ENCODE measurements at places on chromosomes 2 and 18.

DNA sequence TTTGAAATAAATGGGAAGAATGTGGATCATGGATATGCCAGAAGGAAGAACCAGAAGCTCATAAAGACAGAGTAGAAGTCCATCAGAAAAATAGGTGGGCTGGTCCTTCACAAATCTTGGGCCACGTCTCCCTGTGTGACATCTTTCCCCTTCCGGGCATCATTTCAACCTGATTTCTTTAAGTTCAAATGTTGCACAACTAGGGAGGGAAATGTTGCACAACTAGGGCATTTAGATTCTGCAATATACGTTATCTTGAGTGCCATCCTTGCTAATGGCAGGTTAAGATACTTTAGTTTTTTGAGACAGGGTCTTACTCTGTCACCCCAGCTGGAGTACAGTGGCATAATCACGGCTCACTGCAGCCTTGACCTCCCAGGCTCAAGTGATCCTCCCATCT, 129.6 kb downstream of the CERS6 start:
- no peak for DNase-seq

DNA sequence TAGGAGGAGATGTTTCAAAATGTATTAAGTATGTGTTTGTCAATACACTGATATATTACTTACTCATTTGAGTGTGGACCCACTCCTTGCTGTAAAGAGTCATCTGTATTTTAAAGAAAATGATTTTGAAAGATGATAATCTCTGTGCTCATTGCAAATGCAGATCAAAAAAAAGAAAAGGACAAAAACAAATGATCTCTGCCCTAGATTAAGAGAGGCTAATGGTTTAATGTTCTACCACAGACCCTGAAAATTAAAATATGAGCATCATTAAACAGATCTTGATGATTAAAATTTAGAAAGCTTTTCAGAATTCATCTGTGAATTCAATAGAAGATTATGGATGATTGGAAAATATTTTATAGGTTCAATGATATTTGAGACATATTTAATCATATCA, 136.5 kb downstream of the CNTNAP5 start:
- no peak for DNase-seq

- no peak for DNase-seq
Measured at GRCh38 chr2:46653539-46653938, 174.2 kb downstream of the TMEM247 start.

- no peak for DNase-seq
Measured at GRCh38 chr2:151760139-151760650, 25.9 kb upstream of the NEB start.

DNA sequence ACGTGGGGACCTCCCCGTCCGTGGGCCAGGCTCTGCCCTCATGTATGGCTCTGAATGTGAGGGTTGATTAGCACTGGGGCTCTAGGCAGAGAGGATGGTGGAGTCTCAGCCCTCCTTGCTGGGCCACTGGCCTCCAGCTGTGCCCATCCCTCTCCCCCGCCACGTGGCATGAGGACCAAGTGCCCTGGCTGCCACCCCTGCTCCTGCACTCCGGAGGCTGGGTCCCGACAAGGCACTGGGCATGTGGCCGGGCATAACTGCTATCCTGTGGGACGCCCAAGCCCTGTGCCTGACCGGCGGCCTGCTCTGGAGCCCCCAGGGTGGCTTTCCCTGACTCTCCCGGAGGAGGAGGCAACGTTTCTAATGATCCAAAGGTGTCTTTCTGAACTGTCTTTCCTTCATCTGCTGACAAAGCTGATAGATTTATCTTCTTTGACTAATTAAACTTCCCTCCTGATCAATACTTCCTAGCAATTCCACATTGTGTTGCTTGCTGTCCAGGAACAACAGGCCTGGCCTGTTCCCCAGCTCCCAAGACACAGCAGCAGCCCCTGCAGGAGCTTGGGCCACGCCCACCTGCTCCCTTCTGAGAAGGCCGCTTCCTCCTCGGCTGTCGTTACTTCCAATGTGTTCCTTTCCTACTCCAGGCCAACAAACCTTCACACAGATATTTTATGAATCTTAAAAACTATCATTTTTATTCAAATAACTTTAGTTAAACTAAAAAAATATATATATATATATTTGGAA, 132.0 kb downstream of the SNTG2 start:
- DNase-seq = no peak

DNA sequence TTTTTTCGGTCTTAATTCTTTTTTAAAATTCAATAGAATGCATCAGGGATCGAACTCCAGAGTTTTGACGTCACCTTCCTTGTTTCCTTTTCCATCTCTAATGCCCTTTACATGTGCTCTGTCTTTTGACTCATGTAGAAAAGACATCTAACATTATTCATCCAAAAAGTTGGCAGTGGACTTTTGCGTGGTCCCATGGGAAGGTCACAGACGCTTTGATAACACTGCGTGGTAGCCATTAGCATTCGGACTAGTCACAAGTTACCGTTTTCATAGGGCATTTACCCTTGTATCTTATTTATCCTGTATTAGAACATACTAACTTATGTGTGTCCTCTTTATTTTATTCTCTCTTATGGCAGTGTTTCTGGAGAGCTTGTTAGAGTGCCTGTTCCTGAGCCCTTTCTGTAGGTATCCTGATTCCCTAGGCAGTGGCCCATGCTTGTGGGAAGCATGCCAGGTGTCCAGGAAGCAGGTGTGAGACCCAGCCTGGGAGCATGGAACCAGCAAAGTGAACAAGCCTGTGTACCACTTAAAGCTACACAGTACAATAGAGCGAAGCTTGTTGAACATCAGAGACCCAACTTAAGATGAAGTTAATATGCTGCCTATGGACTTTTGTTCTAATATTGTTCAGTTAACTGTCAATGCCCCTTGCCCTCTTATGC, 73.6 kb upstream of the RBM44 start:
- no peak for DNase-seq

GRCh38 chr2:9724565-9724964, 93.8 kb upstream of the YWHAQ start:
- no peak for DNase-seq

DNA sequence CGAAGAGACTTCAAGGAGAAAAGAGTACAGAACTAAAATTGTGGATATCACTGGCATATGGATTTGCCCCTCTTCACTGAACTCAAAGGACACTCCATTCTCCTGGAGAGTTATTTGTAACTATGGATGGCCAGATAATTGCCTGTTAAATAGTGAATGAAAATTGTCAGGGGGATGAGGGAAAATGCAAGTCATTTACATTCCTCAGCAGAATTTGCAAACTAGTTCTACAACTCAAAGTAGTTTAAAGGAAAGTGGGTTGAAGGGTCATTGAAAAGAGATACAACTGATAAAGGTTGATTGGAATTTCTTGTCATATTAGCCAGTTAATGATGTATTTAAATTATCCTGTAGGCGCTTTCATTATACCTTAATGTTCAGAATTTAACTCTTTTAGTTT, 266.5 kb upstream of the SPOPL start:
- no peak for DNase-seq

- DNase-seq = no peak
Measured at GRCh38 chr2:182381225-182381624, 45.6 kb downstream of the PDE1A start.

DNA sequence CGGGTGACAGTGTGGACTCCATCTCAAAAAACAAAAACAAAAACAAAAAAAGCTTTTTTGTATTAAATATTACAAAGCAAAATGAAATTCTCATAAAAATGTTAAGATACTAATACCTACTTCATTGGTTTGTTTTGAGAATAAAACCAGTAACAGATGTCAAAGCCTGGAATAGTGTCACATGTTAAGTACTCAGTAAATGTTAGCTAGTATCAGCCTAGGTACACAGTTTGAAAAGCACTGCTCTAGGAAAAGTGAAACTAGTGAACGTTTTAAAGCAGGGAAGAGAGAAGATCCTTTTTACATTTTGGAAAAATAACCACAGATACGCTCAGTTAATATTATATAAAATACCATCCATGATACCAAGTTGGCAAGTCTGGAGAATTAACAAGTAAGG, 37.1 kb upstream of the ADAM17 start:
- DNase-seq = no peak

GRCh38 chr2:15378148-15378908, 182.8 kb downstream of the NBAS start:
- DNase-seq = no peak

DNA sequence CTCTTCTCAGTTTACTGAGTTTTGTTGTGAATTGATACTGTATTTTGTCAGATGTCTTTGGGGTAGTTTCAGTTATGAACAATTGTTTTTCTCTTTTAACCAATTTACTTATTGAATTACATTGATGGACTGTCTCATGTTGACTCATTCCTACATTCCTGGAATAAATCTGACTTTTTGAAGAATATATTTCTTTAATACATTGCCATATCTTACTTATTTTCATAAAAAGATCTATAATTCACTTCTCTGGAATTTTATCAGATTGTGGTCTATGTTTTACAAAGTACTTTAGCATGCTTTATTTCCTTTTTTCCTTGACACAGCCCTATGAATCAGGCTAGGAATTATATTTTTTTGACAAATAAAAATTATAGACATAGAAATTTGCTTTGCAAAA, 268.3 kb downstream of the PLCL1 start:
- DNase-seq = no peak

DNA sequence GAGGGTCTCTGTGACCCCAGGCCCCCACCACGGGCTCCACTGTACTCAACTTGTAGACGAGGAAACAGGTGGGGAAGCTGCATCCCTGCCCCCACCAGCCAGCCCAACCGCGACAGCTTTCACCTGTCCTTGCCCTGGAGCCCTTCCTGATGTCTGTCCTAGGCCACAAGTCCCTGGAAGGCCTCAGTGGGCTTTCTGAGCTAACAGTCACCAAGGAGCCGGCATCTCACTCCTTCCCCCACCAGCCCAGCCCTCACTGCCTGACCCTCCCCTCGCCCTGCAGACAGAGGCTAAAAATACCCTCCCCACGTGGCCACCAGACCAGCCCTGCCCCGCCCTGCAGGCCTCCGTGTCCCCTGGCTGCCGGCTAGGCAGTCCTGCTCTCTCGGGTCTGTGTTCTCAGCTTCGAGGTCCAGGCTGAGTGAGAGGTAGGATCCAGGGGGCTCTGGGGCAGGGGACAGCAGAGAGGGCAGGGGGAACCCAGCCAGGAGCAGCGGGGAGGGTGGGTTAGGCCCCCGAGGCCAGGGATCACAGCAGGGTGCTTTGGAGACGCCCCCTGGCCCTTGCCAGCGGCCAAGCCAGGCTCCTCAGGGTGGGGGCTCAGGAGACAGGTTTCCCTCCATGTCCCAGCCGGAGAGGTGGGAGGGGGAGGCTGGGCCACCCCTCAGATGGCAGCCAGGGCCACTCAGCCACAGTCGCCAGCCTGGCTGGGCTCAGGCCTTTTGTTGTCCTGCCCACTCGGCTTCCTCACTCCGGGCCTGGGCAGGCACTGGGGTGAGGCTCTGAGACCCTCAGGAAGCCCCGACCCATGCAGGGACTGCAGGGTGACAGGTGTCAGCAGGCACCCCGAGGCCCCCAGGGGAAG, at the start of gene KLHL30:
KLHL30 (plus strand) TSS at position 338 of the 865 bp plus-strand sequence. CDS start 2,087 bp downstream, outside the sequence.
- DNase-seq = peak; percentile 64

Measured in right hindlimb (tissue), 1 donor.